ENCODE measurements at places on chromosomes 13 and 19.
A peak's percentile ranks its signal among the peaks of the same experiment; 100 is the strongest.

GRCh38 chr19:29001597-29002245 lies 211.2 kb downstream of the UQCRFS1 start:
- no peak for DNase-seq

DNA sequence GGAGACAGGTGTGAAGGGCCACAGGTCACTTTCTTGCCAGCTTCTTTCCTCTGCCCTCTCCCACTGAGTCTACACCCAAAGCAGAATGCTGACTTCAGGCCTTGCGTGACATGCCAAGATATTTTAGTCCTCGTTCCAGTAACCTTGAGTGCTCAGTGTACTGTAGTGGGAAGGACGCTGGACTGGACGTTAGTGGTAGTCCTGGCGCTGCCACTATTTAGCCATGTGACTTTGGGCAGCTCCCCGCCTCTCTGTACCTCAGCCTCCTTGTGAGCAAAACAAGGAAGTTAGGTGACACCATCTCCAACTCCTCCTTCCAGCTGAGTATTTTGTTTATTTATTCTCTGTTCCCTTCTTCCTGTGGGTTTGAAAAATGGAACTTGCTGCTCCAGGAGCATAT lies 86.1 kb downstream of the FRY start:
- no peak for DNase-seq

DNA sequence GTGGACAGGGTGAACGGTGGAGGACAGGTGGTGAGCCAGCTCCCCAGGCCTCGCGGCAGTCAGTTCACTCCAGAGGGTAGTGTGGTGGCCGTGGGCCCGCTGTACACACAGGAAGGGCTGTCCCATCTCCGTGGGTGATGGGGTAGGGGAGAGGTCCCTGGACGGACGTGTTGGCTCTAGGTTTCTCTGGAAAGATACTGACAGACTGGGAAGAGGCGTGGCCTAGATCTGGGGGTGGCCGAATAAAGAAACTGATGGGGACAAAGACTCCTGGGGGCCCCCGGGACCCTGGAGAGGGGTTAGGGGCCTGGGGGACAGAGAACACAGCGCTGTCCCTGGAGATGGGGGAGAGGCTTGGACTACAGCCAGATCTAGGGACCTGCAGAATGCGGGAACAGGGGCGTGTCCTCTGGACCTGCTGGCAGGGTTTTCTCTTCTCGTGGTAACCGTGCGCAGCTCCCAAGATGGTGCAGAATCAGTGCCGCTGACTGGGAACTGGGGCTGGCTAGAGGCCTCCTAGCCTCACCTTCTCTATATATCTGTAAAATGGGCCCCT lies 4.0 kb upstream of the PRAM1 start:
- no peak for DNase-seq

DNA sequence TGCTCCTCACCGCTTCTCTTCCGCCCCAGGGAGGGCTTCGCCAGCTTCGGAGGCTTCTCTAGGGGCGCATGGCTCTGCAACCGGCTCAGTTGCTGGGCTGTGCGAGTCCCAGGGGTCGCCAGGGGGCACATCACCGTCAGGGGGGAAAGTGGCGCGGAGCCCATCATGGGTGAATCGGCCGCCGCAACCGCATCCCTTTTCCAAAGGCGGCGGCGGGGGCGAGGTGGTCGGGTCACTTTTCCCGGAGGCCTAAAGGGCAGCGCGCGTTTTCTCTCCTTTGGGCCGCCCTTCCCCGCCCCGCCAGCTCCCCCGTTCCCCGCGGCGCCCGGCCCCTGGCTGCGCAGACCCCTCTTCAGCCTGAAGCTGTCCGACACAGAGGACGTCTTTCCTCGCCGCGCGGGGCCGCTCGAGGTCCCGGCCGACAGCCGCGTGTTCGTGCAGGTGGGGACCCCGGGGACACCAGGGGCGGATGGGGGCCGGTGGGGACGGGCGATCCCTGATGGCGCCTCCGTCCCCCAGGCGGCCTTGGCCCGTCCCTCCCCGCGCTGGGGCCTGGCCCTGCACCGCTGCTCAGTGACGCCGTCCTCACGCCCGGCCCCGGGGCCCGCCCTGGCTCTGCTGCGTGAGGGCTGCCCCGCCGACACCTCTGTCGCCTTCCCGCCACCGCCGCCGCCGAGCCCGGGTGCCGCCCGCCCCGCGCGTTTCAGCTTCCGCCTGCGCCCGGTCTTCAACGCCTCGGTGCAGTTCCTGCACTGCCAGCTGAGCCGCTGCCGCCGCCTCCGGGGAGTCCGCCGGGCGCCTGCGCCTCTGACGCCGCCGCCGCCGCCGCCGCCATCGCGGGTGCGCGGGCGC lies 1.7 kb downstream of the TGFBR3L start:
- DNase-seq: no peak

DNA sequence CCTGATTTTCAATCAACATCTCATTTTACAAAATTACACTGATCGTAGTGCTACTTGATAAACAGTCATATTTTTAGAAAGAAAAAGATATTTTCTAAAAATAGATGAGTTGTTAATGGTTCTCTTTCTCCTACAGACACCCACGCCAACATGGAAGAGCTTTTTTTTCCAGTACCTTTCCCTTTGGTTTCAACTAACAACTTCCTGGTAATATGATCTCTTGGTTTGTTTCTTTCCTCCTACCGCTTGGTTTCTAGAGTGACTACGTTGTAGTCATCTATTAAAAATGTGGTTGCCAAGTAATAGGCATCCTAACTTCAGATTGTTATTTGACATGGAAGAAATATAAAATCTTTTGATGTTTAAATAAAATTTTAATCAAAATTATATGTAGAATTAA lies 189.0 kb downstream of the LACC1 start:
- DNase-seq: peak; percentile 67

Measured in epithelial cell of proximal tubule (primary cell).